Right renal cortex interstitium (tissue), 3 donors: ENCODE measurements at places on chromosomes 7 and 10.

- no peak for DNase-seq
These were observed 102.0 kb downstream of the PRKAG2 start for GRCh38 chr7:151774951-151775350.

- DNase-seq, result no peak
These were observed 199.3 kb downstream of the PARD3 start for GRCh38 chr10:34615770-34616169.

DNA sequence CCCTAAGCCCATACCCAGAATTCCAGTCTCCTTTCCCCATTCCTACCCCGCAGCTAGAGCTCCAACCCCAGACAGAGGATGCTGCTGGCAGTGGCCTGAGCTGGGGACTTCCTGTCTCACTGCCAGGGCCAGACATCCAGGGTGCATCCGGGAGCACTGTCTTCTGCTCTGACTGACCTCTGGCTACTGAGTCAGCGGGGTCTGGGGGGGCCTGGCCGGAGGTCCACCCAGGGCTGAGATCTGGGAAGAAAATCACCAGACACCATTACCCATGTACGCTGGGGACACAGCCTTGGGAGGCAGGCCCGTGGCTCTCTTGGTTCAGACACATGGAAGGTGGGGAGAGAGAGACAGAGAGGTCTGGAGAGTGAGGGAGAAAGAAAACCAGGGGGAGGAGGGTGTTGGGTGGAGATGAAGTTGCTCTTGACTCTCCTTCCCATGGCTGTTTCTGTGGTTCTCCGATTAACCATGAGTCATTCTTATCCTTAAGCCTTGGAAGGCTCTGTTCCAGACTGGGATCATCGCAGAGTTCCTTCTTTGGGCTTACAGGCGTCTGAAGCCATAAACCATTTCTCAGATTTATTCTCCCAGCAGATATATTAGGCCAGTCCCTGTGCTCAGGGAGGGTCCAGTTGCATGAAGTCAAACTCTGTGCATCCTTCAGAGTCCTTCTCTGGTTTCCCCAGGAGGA is 23.6 kb downstream of the TSPAN15 start:
- no peak for DNase-seq

GRCh38 chr7:27564881-27565482 is 97.7 kb downstream of the HIBADH start:
- DNase-seq, result no peak
